DMS 273 treated with DMSO at 0.1 percent for 48 hours (cell line): ENCODE measurements at places on chromosomes 13 and 19.

- peak; percentile 73 for DNase-seq
Observed at GRCh38 chr19:6092329-6093286, 17.7 kb downstream of the RFX2 start.

- no peak for DNase-seq
Observed at GRCh38 chr13:62129000-62129551, 713.4 kb upstream of the PCDH20 start.

- no peak for DNase-seq
Observed at GRCh38 chr13:23460309-23460708, 26.8 kb upstream of the SACS start.

DNA sequence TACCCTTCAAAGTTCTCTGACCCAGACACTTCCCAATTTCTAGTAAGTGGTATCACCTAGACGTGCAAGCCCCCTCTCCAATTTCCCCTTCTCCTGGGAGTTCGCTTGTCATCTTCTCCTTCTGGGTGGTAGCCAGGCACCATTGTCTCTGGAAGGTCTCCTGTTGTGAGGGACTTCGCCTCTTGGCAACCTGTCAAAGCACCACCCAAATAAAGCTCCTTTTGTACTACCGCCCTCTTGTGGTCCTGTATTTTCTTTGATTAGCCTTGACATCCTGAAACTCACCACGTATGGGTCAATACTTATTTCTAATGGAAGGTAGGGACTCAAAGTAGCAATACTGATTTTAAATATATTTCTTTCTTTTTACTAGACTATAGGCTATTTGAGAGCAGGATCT lies 8.2 kb downstream of the GPC5 start:
- peak; percentile 14 for DNase-seq

DNA sequence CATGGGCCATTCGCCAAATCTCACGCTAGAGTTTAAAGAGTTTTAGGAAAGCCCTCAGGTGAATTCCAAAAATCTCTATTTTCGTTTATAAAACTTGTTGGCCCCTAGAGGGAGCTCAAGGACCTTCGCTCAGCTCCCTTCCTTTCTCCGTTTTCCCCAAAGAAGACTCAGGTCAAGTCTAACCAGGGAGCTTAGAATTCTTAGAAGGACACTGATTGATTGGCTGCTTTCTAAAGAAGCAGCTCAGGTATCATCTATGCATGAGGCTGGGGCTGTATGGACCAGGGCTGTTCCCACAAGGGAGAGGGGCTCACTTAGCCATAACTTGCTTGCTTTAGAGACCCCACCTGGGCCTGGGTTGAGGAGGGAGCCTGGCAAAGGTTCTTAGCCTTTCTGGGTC lies 20.5 kb downstream of the DZIP1 start:
- DNase-seq = no peak

- DNase-seq = no peak
Observed at GRCh38 chr13:66927562-66927961, 302.6 kb downstream of the PCDH9 start.

GRCh38 chr19:4184718-4185352 lies 2.3 kb downstream of the ANKRD24 start:
- no peak for DNase-seq

GRCh38 chr19:4930664-4931063 lies 21.4 kb downstream of the UHRF1 start:
- DNase-seq = no peak

DNA sequence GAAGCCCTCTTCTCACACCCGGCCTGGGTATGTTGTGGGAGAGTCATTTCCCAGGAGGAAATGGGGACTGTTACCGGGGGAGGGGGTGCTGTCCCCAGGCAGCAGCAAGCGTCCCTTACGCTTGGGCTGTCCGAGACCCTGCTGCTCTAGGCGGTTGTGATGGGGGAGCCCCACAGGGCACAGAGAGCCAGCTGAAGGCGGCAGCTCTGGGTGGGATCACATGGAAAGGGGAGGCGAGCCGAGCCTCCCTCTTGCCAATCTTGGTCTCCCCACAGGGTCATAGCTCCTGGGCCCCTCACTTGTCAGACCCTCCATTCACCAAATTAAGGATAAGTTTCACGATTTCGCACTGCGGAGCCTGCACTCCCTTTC lies 22.0 kb downstream of the EPN1 start:
- no peak for DNase-seq

GRCh38 chr13:98343461-98343860 lies 166.4 kb upstream of the RNF113B start:
- no peak for DNase-seq

DNA sequence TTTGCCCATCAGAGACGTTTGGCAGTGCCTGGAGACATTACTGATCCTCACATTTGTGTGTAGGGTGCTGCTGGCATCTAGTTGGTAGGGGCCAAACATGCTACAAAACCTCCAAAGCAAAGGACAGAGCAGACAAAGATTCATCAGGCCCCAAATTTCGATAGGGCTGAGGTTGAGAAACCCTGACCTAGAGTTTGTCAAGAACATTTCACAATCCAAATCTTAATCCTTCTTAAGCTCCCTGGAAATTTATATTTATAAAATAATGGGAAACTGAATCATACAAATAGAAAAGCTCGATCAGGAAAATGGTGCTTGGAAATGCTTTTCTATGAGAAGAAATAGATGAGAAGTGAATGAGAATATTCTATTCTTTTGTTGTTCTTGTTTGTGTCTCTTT lies 273.6 kb downstream of the DCT start:
- DNase-seq = no peak

GRCh38 chr13:104086210-104086609 lies 1020.0 kb upstream of the SLC10A2 start:
- DNase-seq = no peak

DNA sequence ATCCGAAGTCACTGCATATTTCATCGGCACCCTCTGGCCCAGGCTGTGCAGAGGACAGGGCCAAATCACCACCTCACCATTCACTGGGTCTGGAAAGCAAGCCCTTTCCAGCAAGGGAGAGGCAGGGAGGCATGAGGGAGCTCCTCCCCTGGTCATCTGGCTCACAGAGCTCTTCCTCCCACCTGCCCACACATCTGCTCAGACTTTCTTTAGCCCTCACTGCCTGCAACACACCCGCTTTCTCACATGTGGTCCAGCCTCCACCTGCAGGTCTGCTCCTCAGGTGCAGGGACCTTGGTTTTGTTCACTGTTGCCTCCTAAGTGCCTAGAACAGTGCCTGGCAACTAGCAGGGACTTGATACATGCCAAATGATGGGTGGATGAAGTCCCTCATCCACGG lies 21.0 kb upstream of the SLC35E1 start:
- DNase-seq = no peak

- DNase-seq = no peak
Observed at GRCh38 chr19:7292950-7293761, 1.1 kb downstream of the INSR start.

DNA sequence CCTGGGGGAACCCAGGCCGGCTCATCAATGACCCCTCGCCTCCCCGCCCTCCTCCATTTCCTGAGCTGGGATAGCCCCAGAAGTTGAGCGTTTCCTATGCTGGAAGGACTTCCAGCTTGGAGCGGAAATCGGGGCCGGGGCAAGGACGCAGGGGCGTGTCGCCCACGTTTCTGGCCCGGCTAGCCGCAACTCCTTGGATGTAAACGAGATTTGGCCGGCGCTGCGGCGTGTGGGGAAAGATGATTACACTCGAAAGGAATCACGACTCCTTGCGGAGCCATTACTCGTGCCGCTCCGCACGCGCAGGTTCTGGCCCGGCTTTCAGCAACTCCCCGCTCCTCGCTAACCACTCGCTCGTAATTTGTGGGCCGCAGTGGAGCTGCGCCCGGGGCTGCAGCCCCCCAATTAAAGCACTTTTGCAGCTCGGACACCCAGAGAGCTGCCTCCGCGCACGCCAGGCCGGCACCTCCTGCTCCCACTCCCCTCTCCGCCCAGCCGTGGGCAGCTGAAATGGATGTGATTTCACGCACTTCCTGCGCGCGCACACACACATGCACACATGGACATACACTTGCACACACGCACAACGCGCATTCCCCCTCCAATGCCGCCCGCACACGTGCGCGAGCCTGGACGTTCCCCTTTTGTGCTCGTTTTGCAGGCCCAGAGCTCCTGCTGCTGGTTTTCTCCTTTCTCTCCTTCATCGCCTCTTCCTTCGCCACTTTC lies 15.7 kb downstream of the ZIC5 start:
- no peak for DNase-seq

DNA sequence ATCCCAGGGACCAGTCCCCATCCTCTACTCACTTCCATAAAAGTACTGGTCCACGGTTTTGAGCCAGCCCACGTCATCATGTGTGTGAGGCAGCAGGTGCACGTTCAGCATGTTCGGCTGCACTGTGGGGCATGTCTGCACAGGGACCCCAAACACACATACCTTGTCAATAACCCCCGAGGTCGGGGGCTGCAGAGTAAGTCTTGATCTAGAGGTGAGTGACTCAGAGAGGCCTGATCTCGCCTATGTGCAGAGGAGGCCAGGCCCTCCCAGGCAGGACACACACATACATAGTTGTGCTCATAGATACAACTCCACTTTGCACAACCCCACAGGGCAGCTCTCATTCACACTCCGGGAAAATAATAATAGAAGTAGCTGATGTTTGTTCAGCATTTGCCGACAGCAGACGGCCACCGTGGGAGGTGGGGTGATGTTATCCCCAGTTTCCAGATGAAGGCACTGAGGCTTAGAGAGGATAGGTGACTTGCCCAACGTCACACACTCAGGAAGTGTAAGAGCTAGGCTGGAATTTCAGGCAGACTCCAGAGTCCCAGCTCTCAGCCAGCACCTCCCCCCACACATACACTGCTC lies 774 bp downstream of the MAN2B1 start:
- DNase-seq = no peak

GRCh38 chr19:39797083-39797482 lies 18.4 kb downstream of the LEUTX start:
- DNase-seq = no peak

DNA sequence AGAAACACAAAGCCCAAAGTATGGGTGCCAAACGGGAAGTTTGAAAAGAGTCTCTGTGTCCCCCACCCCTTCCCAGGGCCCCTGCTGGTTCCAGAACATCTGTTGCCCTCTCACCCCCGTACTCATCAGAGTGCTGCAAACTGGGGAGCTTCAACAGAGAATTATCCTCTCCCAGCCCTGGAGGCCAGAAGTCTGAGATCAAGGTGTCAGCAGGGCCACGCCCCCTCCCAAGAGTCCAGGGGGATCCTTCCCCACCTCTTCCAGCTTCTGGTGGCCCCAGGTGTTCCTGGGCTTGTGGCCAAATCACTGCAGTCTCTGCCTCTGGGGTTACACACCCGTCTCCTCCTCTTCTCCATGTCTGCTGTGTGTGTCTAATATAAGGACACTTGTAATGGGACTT lies 183.4 kb downstream of the PTPRS start:
- DNase-seq = no peak

DNA sequence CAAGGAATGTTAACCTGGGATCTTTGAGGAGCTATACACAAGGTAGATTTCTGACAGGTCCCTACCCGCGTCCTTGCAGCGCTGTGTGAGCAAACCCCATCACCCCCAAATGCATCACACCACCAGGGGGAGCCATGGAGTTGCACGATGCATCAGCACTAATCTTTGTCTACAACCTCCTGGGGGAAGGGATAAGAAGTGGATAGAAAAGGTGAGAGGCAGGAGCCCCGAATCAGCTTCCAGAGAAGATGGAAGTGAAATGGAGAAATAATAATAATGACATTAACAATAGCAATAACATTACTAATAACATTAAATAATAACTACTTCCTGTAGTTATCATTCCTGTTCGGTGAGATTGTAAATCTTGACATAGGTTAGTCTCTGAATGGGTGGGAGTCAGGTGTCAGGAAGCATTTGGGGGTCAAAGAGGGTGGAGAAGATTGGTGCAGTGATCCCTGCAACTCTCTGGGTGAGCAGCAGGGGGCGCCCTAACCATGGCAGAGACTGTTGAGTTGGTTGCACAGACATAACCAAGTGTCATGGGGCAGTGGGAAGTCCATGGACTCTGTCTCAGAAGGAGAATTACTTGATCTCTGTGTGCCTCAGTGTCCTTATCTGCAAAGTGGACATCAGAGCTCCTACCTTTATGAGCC lies 16.5 kb downstream of the SIGLEC7 start:
- no peak for DNase-seq

DNA sequence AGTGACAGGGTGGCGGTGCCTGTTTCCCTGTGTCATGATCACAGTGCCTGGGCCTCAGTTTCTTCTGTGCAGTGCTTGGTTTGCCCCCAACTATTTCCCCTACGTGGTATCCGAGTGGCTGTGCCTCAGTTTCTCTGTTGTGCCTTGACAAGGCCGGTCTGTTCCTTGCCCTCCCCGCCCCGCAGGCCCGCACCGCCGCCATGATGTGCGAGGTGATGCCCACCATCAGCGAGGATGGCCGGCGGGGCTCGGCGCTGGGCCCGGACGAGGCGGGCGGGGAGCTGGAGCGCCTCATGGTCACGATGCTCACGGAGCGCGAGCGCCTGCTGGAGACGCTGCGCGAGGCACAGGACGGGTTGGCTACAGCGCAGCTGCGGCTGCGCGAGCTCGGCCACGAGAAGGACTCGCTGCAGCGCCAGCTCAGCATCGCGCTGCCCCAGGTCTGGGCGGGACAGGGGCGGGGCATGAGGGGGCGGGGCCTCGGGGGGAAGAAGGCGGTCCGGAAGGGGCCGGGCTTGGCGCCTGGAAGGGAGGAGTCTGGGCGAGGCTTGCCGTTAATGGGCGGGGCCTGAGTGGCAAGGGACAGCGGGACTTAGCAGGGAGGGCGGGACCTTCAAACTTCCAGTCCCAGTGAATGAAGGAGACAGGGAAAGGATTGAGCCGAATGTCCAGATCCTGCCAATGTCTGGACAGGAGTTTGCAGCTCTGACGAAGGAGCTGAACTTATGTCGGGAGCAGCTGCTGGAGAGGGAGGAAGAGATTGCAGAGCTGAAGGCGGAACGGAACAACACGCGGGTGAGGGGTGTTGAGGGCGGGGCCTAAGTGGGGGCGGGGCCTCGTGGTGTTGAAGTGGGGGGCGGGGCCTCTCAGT lies 8.6 kb downstream of the PPFIA3 start:
- DNase-seq = peak; percentile 86

DNA sequence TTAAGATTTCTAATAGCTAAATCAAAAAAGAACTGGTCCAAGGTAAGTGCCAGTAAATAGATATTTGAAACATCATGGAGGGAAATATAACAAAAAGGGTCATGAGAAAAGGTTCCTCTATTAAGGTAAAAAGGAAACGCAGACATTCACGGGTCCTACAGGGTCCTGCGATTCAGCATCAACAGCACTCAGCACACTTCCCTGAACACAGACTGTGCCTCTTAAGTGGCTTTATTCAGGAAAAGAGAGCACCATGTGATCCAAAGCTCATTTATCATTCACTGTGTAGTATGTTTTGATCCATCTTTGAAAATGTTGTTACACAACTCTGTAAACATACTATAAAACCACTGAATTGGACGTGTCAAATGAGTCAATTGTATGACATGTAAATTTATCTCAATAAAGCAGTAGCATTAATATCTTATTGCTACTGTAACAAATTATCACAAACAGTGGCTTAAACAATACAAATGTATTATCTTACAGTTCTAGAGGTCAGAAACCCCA lies 33.7 kb downstream of the CRYL1 start:
- DNase-seq = no peak

GRCh38 chr13:93805736-93806135 lies 579.1 kb downstream of the GPC6 start:
- no peak for DNase-seq

GRCh38 chr13:48942131-48942530 lies 33.6 kb upstream of the FNDC3A start:
- no peak for DNase-seq

GRCh38 chr19:47503826-47504150 lies 11.1 kb downstream of the NAPA start:
- DNase-seq = no peak
